ENCODE measurements at places on chromosomes 2 and 18.
A peak's percentile ranks its signal among the peaks of the same experiment; 100 is the strongest.

DNA sequence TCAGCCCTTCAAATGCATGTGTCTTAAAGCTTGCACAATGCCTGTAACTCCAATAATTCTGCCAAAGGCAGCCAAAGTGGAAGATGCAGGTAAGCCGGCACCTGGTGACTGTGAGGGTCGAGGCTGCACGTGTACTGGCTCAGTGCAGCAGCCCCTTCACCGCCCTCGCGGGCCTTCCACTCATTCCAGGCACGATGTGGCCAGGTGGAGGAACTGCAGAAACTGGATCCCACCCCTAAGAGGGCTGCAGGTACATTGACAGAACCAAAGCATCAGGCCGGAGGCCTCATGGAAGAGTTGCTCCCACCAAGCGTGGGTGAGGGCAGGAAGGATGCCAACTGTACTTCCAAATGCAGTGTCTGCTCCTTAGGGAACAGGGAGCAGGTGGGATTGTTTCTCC lies 253.4 kb downstream of the HDAC4 start:
- no peak for DNase-seq

DNA sequence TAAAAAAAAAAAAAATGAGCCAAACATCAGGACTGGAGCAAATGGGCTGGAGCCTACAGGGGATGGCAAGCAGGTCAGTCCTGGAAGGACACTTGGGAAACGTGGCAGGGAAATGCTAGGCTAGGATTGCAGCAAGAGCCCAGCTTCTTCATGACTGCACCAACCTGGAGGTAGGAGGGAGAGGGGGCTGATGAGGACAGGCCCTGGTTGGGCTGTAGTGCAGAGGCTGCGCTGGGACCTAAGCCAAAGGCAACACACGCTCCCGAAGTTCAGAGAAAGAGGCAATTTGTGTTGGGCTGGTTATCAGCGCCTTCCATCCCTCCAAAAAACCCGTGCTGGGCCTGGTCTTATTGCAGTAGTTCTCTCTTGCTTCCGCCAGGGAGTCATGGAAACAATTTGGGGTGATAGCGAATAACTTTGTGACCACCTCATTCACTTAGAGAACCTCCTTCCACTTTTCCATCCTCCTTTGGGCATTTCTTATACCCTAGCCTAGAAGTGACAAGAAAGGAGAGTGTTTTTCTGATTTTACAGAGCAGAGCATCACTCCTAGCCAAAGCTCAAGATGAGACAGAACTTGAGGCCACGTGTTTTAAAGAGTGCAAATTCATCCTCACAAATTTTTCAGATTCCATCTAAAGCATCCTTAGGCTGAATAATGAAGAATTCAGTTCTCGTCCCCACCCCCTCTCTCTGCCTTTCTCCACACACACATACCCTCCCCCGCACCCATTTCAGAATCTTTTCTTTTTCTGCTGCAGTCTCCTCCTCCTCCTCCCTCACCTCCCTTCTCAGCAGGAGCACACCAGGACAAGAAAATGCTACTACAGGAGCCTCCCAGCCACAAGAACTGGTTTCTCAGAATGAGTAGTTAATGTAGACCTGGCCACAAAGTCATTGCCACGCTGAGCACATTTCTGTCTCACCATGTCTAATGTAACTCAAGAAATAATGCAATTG lies 82.5 kb upstream of the STPG4 start:
- peak; percentile 80 for DNase-seq

GRCh38 chr2:37005118-37005868 lies 39.0 kb upstream of the STRN start:
- no peak for DNase-seq

GRCh38 chr2:66840321-66841002 lies 405.5 kb downstream of the MEIS1 start:
- DNase-seq: no peak

DNA sequence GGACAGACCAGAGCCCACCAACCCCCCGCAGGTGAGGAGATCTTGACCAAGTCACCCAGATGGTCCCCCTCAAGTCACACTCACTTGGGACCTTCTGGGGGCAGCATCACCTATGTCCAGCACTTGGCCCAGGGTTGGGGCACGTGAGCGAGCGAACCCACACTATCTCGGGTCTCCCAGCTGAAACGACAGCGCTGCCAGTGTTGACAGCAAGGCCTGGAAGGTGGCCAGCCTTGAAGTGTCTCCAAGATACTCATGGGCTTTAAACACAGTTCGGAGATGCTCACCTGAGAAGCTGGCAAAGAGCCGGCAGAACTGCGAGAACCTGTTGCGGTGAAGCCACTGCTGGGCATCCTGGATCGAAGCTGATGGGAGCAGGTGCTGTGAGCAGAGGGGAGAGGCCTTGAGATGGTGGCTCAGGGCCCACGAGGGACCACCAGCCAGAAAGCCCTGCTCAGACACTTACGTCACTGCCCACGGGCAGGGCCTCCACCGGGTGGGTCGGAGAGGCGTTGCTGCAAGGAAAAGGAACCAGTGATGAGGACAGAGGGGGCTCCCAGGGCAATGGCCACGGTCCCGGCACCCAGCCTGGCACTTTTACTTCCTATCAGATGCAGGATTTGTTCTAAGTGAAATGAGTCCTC lies 47.5 kb downstream of the TFCP2L1 start:
- no peak for DNase-seq

DNA sequence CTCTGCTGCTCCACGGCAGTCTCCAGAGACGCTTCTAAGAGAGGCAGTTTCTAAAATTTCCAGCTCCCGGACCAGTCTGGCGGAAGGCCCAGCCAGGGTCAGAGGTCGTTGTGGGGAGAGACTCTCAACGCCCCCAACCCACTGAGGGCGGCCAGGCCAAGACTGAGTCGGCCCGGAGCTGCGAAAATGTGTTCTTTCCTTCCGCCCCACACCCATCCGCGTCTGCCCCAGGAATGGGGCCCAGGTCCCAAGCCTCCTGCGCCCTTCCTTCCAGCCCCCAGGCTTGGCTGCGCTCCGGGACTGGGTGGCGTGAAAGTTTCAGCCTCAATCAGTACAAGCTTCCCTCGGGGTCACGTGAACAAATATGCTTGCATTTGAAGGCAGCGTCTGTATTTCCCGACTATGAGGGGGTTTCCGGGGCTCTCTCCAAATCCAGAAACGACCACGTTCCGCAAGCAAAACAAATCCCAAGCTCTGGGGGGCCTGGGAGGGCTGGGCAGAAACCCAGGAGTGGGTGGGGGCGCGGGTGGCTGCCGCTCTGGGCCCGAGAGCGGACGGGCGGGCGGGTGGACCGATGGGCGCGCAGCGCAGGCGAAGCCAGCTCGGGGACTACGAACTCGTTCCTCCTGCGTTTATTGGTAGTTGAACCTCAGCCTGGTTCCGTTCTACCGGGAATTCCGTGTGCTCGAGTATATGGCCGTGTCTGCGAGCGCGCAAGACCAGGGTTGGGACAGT lies 3.3 kb downstream of the HOXD3 start:
- no peak for DNase-seq

- no peak for DNase-seq
Observed at GRCh38 chr2:166841152-166841551, 47.1 kb upstream of the XIRP2 start.

- DNase-seq: no peak
Observed at GRCh38 chr2:111171337-111171930, 50.7 kb downstream of the BCL2L11 start.

DNA sequence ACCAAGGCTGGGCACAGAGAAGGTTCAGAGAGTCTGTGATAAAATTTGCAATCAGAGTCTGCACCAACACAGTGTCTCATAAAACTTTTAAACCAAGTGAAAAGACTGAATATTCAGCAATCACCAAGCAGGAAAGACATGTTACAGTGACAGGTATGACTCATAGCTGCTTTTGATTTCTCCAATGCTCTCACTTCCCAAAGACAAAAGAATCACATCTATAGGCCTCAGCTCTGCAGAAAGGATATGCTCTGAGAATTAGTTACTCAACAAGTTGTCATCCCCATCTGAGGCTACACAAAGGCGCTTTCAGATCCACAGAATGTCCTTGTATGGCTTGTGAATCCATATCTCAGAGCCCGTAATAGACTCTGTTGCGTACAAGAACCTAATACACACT lies 92.5 kb downstream of the KCNF1 start:
- no peak for DNase-seq

DNA sequence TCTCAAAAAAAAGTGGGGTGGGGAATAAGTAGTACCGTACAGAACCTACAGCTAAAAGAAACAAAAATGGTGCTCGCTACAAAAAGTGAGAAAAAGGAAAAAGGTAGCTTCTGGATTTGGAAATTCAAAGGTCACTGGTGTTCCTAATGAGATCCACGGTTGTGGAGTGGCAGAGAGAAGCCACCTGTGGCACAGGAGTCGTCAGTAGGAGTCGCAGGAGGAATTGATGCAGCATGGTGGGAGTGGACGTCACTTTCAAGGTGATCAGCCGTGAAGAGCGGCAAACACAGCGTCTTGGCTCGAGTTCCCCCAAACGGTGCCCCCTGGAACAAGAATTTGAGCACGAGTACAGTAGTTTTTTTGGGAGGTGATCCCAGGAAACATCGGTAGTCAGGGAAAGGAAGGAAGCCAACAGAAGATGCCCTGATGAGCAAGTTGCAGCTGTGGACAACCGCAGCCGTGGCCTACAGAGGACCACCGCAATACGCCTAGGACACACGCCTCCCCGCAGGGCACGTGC lies 1.4 kb upstream of the TTL start:
- no peak for DNase-seq

- DNase-seq: no peak
Observed at GRCh38 chr2:85599468-85600234, 2.8 kb downstream of the TMEM150A start.

DNA sequence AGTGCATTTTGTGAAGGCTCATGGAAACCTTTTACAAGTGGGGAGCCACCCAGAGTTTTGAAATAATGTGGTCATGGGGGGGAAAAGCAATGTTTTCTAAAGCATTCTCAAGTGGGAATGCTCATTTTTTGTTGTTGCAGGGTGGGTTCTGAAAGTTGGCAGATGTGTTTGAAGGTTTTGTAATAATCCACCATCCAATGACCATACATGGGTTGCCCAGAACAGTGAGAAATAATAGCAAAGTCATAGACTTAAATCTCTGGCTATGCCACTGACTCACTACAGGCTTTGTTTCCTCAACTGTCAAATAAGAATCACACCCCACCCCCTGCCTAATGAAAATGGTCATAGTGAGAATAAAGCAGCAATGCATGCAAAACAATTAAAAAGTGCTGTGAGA lies 2.9 kb downstream of the DSG3 start:
- DNase-seq: no peak

DNA sequence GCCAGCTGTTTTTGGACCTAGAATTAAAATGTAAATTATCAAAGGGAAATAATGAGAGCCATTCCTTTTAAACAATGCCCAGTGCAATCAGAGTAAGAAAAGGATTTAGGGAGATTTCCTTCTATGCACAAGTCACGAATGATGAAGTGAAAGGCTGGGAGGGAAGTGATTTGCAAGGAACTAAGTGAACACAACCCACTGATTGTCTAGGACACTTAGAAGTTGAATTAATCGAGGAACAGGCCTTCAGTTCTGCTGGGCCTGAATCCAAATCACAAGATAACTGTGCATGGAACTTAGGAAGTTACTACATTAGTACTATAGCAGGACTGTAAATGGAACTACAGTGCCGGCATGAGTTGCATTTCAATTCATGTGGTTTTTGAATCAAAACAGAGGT lies 17.7 kb downstream of the MAP2 start:
- no peak for DNase-seq

DNA sequence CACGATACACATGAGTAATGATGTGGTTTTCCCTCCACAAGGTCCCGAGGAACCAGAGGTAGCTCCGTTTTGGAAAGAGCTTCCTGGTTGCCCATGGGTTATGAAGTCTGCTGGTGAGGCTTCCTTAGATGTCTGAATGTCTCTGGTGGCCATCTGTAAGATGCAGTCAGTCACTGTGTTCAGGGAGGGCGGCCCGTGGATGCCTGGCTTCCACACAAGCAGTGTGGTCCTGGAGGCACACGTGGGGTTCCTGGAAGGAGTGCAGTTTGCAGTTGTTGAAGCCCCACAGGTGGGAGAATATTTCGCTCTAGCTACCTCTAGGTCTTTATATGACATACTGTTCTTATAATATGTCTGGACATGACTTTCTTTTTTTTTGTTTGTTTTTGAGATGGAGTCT lies 209.0 kb downstream of the FAM210A start:
- no peak for DNase-seq

DNA sequence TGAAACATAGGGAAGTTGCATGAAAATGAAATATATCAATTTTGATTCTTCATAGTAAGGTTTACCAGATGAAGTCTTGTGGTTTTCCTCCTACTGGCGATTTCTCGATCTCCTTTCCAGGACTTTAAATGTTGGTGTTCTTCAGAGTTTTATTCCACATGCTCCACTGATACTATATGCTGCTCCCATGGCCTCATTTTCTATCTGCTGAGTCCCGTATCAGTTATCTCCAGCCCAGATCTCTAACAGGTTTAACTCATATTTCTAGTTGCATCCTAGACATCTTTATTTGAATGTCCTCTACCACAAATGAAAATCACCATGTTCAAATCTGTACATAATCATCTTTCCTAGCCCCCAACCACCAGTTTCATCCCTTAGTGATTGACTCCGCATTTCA lies 71.8 kb downstream of the COX7A2L start:
- no peak for DNase-seq

- DNase-seq: no peak
Observed at GRCh38 chr2:31568585-31569201, 12.0 kb downstream of the SRD5A2 start.

DNA sequence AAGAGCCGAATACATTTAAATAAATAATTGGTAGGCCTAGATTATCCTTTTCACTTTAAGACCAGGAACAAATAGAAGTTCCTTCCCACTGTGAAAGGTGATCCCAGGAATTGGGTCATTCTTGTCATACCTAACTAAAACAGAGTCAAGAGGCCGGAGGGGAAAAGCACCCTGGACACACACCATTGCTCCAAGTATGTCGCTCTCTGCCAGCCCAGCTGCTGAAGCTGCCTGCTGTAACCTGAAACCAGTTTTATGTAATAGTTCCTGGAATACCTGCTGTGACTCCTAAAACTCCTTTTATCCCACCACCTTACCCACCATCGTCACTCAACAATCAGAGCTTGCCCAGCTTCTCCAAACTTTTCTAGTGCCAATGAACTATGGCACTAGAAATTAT lies 217.1 kb downstream of the PTPRM start:
- DNase-seq: no peak

- no peak for DNase-seq
Observed at GRCh38 chr2:26529406-26530239, 51.7 kb upstream of the OTOF start.

- no peak for DNase-seq
Observed at GRCh38 chr18:58405107-58405898, 223.6 kb downstream of the ALPK2 start.

DNA sequence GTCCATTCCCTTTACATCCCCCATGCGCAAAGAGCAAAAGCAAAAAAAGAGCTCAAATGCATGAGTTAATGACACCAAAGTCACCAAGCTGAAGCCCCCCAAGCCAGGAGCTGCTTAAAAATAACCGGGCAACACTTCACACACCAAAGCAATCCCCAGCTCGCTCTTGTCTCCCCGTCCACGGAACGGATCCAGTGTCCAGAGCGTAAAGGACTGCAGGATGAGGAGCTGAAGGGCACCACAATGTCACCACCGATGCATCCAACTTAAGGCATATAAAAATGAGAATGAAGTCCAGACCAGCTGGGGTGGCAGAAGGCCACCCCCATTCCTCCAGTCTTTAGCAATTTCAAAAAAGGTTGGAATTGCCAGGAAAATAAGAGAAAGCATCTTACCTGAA lies 8.7 kb downstream of the SMAD7 start:
- DNase-seq: no peak

- no peak for DNase-seq
Observed at GRCh38 chr2:96931466-96931865, 54.9 kb downstream of the FAM178B start.

- no peak for DNase-seq
Observed at GRCh38 chr2:52501715-52502475, 1265.7 kb upstream of the CHAC2 start.

GRCh38 chr2:206112846-206113547 lies 27.0 kb upstream of the INO80D start:
- DNase-seq: no peak
